Tongue (tissue), 3 donors: ENCODE measurements at places on chromosomes 6 and 20.
A peak's percentile ranks its signal among the peaks of the same experiment; 100 is the strongest.

DNA sequence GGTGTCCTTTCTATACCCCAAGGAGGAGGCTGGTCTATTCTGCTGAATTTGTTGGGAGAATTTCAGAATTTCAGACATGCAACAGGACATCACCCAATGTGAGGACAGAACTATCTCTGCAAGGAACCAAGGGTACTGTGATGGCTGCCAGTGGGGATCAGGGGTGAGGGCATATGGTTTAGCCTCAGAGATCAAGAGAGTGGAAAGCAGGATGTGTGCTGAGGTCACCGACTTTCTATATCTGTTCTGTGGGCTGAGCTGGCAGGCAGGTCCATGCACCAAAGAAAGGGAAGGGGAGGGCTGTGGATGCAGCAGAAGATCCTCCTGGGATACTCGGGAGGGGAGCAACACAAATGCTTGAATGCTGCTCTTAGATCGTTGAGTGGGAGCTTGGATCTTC lies 28.8 kb downstream of the MYT1 start:
- no peak for DNase-seq

GRCh38 chr6:122020588-122021264 lies 378.7 kb upstream of the HSF2 start:
- DNase-seq, result no peak

DNA sequence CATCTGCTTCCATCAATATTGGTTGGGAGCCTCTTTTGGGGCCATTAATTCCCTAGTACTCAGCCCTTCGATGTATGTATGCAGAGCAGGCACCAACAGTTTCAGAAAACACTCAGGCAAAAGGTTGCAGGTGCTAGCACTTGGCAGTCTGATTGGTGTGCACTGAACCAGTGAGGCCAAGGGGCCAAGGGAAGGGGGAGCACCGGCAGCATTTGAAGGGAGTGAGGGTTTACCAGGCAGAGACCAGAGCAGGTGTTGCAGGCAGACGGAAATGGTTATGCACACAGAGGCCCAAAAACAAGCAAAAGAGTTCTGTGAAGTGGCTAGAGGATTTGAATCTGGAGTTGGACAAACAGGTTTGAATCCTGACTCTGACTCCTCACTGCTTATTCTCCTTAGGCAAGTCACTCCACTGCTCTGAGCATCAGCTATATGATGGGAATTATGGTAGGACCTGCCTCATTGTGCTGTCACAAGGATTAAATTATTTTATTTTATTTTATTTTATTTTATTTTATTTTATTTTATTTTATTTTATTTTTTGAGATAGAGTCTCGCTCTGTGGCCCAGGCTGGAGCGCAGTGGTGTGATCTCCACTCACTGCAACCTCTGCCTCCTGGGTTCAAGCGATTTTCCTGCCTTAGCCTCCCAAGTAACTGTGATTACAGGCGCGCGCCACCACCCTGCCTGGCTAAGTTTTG lies 58.1 kb upstream of the SHLD1 start:
- DNase-seq, result no peak

DNA sequence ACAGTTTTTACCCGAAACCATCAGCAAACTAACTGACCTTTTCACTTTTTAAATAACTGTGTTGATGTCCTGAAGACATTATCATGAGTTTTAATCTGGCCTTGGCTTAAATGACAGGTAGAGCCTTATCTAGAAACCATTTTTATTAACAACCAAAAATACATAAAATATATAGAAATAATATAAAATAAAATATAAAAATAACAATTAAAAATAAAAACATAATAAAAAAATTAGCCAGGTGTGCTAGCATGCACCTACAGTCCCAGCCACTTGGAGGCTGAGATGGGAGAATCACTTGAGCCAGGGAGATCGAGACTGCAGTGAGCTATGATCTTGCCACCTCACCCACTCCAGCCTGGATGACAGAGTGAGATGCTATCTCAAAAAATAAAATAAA lies 21.6 kb downstream of the HMGN3 start:
- DNase-seq, result no peak

GRCh38 chr6:84774157-84774984 lies 10.0 kb upstream of the TBX18 start:
- DNase-seq, result peak; percentile 77

- peak; percentile 40 for DNase-seq
Observed at GRCh38 chr6:168050881-168051586, 28.0 kb downstream of the FRMD1 start.

DNA sequence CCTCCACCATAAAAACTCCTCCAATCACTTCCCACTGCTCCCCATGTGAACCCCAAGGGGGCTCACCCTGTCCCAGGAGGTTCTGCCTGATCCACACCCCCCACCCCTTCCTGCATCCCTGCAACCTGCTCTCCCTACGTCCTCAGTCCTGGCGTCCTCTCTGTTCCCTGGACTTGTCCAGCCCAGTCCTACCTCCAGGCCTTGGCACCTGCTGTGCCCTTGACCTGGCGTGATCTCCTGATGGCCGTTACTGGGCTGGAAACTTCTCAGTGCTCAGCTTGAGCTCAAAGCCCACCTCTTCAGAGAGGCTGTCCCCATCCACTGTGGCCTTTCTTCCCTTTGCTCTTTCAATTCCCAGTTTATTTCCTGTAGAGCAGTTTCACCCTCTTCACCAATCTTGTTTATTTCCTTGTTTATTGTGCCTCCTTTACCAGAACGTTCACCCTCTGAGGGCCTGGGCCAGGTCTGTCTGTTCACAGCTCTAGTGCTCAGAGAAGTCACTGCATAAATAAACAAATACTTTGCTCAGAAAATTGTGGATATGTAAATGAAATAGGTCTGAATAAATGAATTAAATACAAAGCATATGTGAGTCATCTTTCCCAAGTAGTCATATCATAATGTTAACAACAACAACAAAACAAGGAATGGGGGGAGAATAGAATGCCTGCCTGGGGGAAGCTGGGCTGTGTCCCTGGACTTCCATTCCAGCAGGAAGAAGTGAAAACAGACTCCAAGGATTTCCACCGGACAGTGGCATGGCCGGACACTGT lies 175.7 kb upstream of the SULF2 start:
- DNase-seq, result no peak

- no peak for DNase-seq
Observed at GRCh38 chr6:11445146-11445545, 92.4 kb upstream of the TMEM170B start.

GRCh38 chr6:23584134-23584763 lies 541.8 kb upstream of the NRSN1 start:
- DNase-seq, result no peak

DNA sequence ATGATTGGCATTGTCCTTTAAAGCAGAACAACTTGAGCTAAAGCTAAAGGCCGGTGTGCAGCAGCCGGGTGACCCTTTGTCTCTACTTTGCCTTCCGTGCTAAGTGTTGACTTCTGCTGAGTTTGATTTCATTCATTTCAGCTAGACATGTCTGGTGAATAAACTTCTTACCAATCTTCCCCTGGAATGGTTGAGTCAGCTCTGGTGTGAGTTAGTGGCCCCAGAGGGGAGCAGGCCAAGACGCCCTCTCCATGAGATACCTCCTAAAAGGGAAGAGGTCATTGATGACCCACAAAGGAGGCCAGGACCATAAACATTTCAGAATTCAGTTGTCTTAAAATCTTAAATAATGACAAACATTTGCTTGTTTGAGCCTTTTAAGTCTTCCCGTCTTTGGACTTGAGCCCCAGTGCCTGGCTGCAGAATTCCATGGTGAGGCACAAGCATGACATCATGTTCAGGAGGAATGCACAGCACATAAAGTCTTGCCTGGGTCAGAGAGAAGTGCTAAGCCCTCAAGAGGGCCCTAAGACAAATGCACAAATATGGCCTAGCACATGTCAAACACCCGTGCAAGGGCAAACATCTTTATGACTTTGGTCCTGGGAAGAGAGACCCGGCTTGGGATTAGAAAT lies 96.3 kb upstream of the NEDD9 start:
- DNase-seq, result no peak

GRCh38 chr6:20252311-20252710 lies 40.0 kb upstream of the MBOAT1 start:
- DNase-seq, result no peak

GRCh38 chr6:21610341-21610740 lies 16.8 kb downstream of the SOX4 start:
- no peak for DNase-seq

GRCh38 chr6:17640477-17640917 lies 40.4 kb downstream of the FAM8A1 start:
- no peak for DNase-seq

DNA sequence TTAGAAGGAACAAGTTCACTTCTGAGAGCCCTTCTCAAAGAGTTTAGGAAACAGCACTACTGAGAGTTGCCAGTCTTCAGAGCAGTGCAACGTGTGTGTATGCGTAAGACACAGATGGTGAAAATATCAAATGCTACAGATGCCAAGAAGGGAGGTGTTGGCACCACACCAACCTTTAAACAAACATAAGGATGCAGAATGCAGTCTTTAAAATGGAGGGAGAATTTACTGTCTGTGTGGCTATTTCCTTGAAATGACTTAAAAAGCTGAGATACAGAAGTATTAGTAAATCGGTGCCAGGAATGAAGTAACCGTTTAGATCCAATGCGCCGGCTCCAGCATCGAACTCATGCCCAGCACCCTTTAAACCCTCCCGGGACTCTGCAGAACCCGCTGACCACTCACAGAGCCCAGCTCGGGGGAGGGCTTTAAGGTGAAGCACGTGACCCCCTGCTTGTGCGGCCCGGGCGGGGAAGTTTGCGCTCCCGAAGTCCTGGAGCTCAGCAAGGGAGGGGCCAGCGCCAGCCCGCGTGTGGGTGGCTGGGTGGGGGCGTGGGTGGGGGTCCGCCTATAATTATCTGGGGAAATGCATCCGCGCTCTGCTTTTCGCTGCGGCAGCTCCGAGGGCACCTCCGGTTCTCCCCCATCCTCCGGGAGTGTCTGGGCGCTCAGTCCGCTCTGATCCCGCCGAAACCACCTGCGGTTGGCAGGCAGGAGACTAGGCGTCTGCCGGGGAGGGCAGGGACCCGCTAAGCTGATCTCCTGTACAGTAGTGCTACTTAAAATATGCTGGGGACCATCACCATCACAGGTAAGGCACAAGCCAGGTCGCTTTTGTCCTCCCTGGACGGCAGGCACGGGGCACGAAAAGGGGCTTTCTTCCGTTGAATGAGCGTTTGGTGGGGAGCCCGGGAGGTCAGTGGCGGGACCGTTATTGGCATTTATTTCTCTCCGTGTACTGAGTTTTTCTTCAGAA lies 66.0 kb downstream of the ZBTB2 start:
- peak; percentile 76 for DNase-seq

DNA sequence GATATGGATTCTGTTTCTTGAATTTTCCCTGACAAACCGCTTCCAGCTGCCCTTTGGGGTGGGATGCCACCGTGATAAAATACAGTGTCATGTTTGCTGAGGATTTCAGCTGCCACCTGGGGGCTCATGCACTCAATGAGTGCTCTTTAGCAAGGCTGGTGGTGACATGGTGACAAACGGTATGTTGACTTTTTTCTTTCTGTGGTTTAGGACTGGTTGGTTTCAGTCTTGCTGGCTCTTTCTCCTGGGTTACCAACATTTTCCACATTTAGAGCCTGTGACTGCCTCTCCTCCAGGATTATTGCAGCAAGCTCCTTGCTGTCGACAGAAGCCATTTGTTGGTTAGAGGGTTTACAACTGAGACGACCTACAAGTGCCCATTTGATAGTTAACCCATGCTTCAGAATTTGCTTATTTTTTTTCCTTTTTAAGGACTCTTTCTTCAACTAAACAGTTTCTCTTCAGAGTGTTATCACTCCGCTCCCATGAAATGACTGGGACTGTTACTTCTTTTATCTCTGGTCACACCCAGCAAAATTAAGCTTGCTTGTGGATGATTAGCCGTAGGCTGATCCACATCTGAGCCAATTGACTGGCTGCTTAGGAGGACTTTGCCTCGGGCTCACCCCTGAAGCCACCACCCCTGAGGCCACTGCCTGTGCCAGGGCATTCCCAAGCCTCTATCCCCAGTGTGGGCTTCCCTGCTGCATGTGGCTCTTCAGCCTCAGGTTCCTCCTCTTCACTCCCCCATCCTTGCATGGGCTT lies 48.4 kb upstream of the CDYL start:
- peak; percentile 42 for DNase-seq

DNA sequence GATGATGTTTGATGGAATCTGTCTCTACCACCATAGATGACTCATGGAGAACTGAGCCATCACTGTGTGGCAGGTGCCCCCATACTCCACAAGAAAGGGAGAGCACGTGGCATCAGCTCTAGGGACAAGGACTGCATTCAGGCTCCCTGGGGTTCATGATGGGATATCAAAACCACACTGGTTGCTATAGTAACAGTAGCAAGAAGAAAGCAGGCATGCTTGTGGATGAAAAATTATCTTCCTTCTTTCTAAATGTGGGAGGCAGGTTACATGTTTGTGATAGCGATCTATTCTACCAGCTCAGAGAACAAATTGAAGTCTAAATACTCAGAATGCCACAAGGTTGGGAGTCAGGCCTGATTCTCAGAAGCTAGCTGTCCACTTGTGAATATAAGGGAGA lies 224.2 kb downstream of the ARHGAP18 start:
- no peak for DNase-seq

DNA sequence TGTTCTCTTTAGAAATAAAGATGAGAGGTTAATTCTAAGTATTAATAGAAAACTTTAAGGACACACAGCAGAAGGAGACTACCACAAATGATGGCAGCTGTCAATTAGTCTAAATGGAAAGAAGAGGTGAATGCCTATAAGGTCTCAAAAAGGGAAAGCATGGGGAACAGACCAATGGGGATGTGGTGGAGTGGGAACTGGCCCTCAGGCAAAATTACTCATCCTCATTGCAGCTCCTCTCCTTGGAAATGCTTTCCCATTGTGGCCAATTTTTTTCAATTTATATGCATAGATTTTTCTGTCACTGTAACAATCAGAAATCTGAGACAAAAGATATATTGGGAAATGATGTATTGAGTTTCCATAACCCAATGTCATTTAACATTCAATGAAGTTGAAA lies 222.9 kb upstream of the DEFB112 start:
- no peak for DNase-seq

GRCh38 chr20:58103517-58103904 lies 124.9 kb downstream of the ANKRD60 start:
- DNase-seq, result no peak

DNA sequence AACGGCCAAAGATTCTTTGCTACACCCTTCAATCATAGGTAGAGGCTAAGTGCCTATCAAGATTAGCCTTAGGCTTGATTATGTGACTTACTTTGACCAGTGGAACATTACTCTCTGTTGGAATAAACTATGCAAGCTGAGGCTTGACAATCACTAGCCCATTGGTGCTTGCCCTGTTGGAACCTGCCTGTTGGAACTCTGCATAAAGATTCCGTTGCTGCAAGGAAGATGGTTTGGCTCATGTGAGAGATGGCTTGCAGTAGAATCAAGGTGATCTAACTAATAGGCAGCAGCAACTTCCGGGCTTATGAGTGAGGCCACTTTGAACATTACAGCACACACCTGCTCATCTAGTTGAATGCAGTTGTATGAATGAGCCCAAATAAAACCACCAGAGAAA lies 227.7 kb upstream of the TSHZ2 start:
- DNase-seq, result no peak
